Stimulated activated CD8-positive, alpha-beta memory T cell treated with anti-CD3 and anti-CD28 coated beads, Interleukin-12 subunit alpha, Interleukin-12 subunit beta, amount 100 ng/mL, for 4 hours (primary cell): ENCODE measurements at places on chromosomes 1 and 21.

DNA sequence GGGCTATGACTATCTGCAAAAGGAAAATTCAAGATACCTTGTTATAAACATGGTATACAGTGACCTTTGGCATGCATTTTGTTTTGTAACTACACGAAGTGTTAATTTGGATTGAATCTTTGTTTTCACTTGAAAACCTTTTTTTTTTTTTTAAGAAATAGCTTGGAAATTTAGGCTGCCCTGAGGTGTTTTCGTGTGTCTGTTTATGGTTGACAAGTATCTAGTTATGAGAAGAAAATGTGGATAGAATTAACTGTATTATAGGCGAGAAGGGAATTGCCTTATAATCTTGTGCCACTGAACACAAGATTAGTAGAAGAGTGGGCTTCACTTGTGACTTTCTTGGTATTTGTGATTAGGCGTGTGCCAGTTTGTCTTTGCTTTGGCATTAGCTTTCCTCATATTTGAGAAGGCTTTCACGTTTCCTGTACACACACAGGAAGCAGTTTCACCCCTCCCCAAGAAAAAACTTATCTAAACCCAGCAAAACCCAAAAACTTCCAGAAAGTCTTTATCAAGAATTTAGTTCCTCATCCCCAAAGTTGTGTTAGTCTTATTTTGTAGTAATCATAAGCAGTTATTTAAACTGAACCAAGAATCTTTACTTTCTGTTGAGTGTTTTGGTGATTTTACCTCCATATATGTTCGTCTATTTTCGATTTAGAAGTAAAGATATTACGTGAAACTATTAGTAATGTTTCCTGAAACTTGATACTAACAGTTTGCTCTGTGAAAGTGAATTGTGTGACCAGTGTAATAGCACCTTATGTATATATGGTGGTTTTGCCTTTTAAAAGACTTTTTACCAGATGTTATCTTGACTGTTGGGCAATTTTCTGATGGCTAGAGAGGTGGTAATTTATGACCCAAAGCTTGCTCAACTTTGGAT is 3.8 kb downstream of the DYRK1A start:
- DNase-seq: no peak

GRCh38 chr1:43783671-43784205 is 76.4 kb downstream of the ST3GAL3 start:
- no peak for DNase-seq

- no peak for DNase-seq
Measured at GRCh38 chr1:8525216-8525557, 207.3 kb downstream of the SLC45A1 start.

GRCh38 chr1:99786751-99787501 is 20.5 kb upstream of the FRRS1 start:
- no peak for DNase-seq

DNA sequence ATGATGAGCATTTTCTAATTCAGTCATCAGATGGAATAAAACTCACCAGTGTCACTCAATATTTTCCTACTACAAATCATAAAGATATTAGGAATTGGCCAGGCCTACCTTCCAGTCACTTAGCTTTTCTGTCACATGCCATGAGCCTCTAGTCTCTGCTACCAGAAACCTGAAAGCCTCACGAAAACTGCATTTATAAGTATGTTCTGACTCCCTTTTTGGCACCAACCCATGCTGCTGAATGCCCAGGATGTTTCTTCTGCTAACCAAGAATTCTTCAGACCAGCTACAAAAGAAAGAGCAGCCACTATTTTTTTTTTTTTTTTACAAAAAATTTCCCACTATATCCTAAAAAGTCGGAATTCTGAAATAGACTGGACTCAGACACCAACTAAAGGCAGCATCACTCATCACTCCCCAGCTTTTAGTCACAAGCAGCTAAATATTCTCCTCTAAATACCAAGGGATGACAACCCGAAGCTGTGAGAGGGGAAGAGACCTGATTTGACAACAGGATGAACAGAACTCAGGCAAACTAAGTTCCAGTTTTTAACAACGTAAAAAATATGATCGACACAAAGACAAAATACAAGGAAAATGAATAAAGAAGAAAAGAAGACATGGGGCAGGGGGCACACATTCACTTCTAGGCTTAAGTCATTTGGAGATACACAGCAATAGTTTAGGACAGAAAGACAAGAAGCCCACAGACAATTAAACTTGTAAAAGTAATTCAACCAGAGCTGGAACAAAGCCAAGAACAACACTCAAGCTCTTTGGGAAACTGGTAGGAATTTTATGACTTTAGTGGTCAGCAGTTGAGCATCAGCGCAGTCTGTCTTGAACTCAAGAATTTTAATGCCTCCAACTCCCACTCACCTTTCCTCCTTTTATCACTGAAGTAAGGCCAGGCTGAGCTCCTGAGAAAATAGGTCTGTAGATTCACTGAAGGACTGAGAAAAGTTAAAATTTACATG is 1.7 kb downstream of the DCAF8 start:
- DNase-seq: no peak
